ENCODE measurements at places on chromosomes 6 and 20. TPM values are rescaled to one million over a fixed set of nuclear protein-coding genes. Genes with fewer than 3 reads are reported as not detected.

Gene IGF2R
- 120 TPM for total RNA-seq

Gene LRP11
- total RNA-seq: 7.1 TPM

Gene DHX16
- 36.9 TPM for total RNA-seq

Gene BMP6
- total RNA-seq: 72.8 TPM

Gene COL20A1
- not detected for total RNA-seq

Gene DEFB132
- not detected for total RNA-seq

Gene MYB
- under 0.01 TPM for total RNA-seq

Gene PSORS1C2
- total RNA-seq: not detected

Gene SLC16A10
- under 0.01 TPM for total RNA-seq

All from dermis microvascular lymphatic vessel endothelial cell (primary cell).